ENCODE measurements at places on chromosomes 4 and X. TPM values are rescaled to one million over a fixed set of nuclear protein-coding genes. Genes with fewer than 3 reads are reported as not detected.

- no peak for DNase-seq
- H3K4me3 ChIP-seq = no peak overlapping the region
- no peaks in the 10 kb centered on the region for H3K27me3 ChIP-seq
- H3K4me1 ChIP-seq = no peaks in the 10 kb centered on the region
These were observed 70.2 kb upstream of the MAGEB2 start for GRCh38 chrX:30144971-30145731.

HTN3 gene
- total RNA-seq = not detected

DNA sequence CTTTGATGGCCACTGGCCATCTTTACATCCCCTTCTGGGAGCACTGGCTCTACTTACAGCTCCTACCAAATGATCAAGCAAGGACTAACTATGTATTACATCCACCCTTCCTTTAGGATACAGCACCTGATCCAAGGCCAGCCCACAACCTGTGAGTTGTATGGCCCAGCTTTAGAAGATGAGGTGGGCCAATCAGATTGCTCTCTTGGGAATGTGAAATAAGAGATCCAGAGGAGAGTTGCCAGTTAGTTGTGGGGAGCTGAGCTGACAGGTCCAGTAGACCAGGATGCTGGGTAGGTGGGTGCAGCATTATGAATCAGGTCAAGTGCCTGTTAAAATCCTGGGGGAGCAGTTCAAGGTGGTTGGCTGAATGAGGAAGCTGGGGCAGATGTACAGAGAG, 111.5 kb downstream of the GNL3L start:
- no peak overlapping the region for H3K4me3 ChIP-seq
- DNase-seq = no peak
- peak overlapping the region; percentile 100 for H3K27ac ChIP-seq
- peaks cover 8% of the 10 kb centered on the region for H3K4me1 ChIP-seq
- no peaks in the 10 kb centered on the region for H3K36me3 ChIP-seq

DNA sequence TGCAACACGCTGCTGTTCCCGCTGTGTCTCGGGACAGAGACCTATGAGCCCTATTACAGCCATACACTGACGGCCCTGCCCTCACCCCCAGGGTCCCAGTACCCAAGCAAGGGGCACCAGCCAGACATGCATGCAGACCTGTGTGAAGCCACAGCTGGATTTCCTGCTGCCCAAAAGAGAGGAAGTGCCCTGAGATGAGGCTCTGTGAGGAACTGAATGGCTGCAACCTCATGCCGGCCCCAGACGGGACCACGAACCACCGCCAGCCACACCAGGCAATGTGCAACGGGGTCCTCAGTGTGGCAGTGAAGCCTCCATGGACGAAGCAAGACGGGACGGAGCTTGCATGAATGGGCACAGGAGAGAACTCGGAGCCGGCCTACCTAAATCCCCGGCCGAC, 21.1 kb downstream of the CTBP1 start:
- H3K4me3 ChIP-seq = no peak overlapping the region
- H3K27ac ChIP-seq = no peak overlapping the region
- no peak for DNase-seq
- H3K36me3 ChIP-seq = peaks cover 21% of the 10 kb centered on the region

CDKL2 gene
- 0.71 TPM for total RNA-seq

EREG gene
- 4.4 TPM for total RNA-seq

SMARCA1 gene
- total RNA-seq = 89.9 TPM

SLC39A8 gene
- 8.3 TPM for total RNA-seq

EFHC2 gene
- 0.21 TPM for total RNA-seq

DNA sequence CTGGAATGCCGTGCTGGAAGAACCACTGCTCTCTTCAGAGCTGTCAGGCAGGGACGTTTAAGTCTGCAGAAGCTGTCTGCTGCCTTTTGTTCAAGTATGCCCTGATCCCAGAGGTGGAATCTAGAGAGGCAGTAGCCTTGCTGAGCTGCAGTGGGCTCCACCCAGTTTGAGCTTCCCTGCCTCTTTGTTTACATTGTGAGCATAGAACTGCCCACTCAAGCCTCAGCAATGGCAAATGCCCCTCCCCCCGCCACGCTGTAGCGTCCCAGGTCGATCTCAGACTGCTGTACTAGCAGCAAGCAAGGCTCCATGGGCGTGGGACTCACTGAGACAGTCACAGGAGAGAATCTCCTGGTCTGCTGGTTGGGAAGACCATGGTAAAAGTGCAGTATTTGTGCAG, 34.8 kb upstream of the MUC7 start:
- H3K4me3 ChIP-seq = no peak overlapping the region
- no peaks in the 10 kb centered on the region for H3K4me1 ChIP-seq
- H3K27me3 ChIP-seq = no peaks in the 10 kb centered on the region
- H3K36me3 ChIP-seq = no peaks in the 10 kb centered on the region
- no peak overlapping the region for H3K27ac ChIP-seq

CXCL8 gene
- total RNA-seq = 3.3 TPM

GRCh38 chrX:132022967-132023895, at the start of gene STK26:
Gene STK26 (plus strand): TSS chrX:132023302. CDS start chrX:132023618, 316 bp downstream.
- H3K27ac ChIP-seq = peak within 1 kb of the TSS; percentile 94
- peak; percentile 90 for DNase-seq
- no peaks in the 10 kb centered on the region for H3K27me3 ChIP-seq
- peaks cover 7% of the 10 kb centered on the region for H3K36me3 ChIP-seq
- peak within 1 kb of the TSS; percentile 100 for H3K4me3 ChIP-seq
- peaks cover 33% of the 10 kb centered on the region for H3K4me1 ChIP-seq

- peaks cover 29% of the 10 kb centered on the region for H3K4me1 ChIP-seq
- H3K27me3 ChIP-seq = peaks cover 3% of the 10 kb centered on the region
- peak overlapping the region; percentile 93 for H3K27ac ChIP-seq
- DNase-seq = no peak
- peaks cover 4% of the 10 kb centered on the region for H3K36me3 ChIP-seq
These were observed 940 bp upstream of the NSD2 start for GRCh38 chr4:1870328-1870577.

- H3K27me3 ChIP-seq = no peaks in the 10 kb centered on the region
- H3K4me3 ChIP-seq = no peak overlapping the region
- no peaks in the 10 kb centered on the region for H3K36me3 ChIP-seq
- no peak for DNase-seq
- H3K4me1 ChIP-seq = no peaks in the 10 kb centered on the region
These were observed 257.0 kb downstream of the IDS start for GRCh38 chrX:149248073-149248625.

DNA sequence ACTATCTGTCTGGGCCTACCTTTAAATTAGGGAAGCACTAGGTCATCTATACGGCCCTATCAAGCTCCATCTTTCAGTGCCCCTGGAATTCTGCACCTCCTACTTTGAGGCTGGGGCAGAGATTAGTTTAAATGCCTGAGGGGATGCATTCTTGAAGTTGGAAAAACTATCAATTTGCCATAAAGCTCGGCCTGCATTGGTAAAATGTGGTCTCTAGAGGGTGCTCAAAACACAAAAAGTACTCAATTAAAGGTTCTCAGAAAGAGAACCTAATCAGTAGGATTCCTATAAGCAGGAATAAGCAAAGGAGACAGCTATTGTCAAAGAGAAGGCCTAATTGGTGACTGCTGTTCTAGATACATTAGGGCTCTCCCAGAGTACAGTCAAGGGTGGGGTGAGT, 111.7 kb downstream of the AMER1 start:
- no peak overlapping the region for H3K4me3 ChIP-seq
- no peaks in the 10 kb centered on the region for H3K4me1 ChIP-seq
- DNase-seq = no peak
- H3K27me3 ChIP-seq = no peaks in the 10 kb centered on the region
- no peak overlapping the region for H3K27ac ChIP-seq

DNA sequence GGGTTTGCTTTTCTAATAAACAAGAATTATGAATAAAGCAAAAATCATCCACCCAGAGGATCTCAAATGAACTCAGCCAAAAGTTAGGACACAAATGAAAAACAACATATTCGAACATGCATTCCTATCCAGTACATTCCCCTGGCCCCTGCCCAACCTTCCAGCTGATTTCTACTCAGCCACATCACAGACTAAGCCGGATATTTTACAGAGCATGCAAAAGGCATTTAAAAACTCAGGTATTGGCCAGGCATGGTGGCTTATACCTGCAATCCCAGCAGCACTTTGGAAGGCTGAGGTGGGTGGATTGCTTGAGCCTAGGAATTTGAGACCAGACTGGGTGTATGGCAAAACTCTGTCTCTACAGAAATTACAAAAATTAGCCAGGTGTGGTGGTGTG, 54.6 kb downstream of the RELL1 start:
- H3K36me3 ChIP-seq = peaks cover 41% of the 10 kb centered on the region
- DNase-seq = no peak
- no peak overlapping the region for H3K27ac ChIP-seq
- H3K4me1 ChIP-seq = peaks cover 12% of the 10 kb centered on the region
- H3K4me3 ChIP-seq = no peak overlapping the region

- H3K4me1 ChIP-seq = no peaks in the 10 kb centered on the region
- H3K27me3 ChIP-seq = no peaks in the 10 kb centered on the region
- no peak for DNase-seq
- peaks cover 10% of the 10 kb centered on the region for H3K36me3 ChIP-seq
These were observed 45.2 kb upstream of the CEP135 start for GRCh38 chr4:55903577-55903976.

DNA sequence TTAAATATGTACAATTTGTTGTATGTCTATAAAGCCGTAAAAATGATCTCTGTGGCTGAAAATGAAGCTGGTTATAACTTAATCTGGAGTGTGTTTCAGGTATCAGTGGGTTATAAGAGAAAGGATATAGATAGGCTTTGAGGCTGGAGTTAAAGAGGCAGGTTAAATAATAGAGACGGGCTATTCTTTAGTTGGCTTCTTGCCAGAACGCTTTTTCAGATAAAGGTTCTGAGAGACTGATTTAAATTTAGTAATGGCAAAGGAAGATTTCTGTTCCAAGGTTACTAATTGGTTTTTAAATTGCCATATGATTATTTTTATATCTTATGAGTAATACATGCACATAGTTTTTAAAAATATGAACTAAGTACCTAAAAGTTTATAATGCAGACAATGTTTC, 117.4 kb downstream of the AWAT2 start:
- no peaks in the 10 kb centered on the region for H3K27me3 ChIP-seq
- H3K4me3 ChIP-seq = no peak overlapping the region
- no peak for DNase-seq
- no peaks in the 10 kb centered on the region for H3K4me1 ChIP-seq

DNA sequence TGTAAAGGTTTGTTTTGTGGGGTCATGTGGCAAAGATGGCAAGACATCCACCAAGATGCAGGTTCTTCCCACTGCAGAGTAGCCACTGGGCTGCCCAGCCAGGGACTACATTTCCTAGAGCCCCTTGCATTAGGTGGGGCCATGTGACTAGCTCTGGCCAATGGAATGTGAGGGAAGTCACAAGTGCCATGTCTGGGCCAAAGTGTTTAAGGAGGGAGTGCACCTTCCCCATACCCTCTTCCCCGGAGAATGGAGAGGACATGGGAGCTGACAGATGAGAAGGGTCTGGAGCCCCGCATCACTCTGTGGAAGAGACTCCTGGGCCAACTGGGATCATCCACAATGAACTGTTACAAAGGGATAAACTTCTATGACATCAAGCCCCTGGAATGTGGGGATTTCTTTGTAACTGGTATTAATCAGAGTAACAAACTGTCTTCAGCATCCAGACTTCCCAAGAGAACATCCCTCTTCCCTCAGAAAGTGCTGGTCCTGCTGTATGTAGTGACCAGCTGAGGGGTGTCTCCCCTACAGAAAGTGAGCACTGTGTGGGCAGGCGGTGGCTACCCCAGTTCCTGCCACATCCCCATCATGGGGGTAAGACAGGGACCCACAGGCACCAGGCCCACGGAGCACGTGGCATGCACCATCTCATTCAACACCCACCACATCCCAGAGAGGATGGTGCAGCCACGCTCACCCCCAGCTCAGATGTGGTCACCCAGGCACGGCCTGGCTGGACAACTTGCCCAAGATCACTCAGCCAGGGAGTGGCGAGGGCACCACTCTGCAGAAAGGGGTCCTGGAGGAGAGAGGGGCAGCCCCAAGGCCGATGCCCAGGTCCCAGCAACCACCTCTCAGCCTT, 10.9 kb downstream of the PPP2R2C start:
- H3K27me3 ChIP-seq = peaks cover 68% of the 10 kb centered on the region
- no peaks in the 10 kb centered on the region for H3K4me1 ChIP-seq
- DNase-seq = peak; percentile 49
- no peak overlapping the region for H3K4me3 ChIP-seq

DNA sequence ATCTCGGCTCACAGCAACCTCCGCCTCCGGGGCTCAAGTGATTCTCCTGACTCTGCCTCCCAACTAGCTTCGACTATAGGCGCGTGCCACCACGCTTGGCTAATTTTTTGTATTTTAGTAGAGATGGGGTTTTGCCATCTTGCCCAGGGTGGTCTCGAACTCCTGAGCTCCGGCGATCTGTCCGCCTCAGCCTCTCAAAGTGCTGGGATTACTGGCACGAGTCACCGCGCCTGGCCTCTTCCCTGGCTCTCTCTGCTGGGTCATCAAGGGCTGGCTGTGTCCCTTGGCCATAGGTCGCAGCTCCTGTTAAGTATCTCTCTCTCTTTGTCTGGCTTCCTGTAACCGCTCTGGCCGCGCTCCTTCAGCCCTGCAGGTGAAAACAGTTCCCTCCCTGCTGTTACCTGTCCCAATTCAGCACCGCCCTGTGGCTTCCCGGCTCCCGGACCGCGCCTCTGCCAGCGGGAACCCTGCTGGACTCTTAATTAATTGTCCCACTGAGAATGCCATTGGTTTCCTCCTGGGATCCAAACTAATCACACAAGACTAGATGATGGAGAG, 1.3 kb upstream of the RGS12 start:
- peaks cover 14% of the 10 kb centered on the region for H3K36me3 ChIP-seq
- DNase-seq = peak; percentile 67

FGF5 gene
- 0.75 TPM for total RNA-seq

RNF175 gene
- total RNA-seq = 11.3 TPM

DNA sequence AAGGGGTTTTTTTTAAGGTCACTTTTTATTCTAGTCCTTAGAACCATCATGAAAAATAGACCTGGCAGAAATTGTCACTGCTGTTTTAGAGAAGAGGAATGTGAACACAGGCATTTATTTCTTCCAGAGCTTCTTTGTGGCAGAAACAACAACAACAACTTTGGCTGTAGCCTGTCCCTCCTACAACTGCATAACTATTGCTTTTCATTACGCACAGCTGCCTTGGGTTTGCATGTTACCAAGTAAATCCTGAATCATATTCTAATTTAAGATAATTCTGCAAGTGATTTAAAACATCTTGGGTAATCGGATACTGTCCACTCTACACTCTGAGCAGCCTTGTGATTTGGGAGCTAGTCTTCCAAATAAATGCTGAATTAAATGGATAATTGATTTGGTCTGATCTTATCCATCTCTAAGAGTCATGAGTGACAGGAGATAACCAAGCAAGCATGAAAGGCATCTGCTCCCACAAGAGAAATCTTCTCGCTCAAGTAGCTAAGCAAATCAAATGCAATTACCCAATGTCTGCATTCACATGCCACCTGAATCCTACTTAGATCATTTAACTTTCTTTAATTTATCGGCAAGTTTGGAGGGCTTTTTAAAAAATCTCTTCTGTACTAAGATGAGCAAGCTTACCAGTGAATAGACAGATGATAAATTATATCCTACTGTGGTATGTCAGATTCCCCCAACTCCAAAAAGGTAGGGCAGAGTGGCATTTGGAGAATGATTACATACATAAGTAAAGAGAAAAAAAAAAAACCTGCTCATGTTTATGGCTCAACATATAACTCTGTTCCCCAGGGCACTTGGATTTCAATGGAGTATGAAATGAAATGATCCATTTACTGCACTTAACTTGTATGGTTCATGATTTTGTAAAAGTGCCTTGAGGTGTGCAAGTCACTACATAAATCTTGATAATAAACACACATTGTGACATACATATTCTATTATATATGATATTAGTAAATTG, 73.6 kb downstream of the EGF start:
- DNase-seq = no peak
- peak overlapping the region; percentile 79 for H3K27ac ChIP-seq
- H3K27me3 ChIP-seq = peaks cover 3% of the 10 kb centered on the region
- H3K36me3 ChIP-seq = peaks cover 3% of the 10 kb centered on the region
- H3K4me1 ChIP-seq = peaks cover 6% of the 10 kb centered on the region
- peak overlapping the region; percentile 3 for H3K4me3 ChIP-seq
